ENCODE measurements at places on chromosomes 6 and 20.

DNA sequence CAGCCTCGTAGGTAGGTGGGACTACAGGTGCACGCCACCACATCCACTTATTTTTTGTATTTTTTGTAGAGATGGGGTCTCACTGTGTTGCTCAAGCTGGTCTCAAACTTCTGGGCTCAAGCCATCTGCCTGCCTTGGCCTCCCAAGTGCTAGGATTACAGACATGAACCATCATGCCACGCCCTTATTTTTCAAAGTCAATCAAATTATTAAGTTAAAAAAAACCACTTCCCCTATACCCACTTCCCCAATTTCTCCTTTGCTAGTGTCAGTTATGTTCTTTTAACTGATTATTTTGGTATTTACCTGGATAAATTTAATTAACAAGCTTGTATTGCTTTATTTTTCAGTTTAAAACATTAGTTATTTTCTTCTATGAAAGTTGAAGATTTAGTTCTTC lies 49.6 kb downstream of the RIOK1 start:
- DNase-seq = no peak

DNA sequence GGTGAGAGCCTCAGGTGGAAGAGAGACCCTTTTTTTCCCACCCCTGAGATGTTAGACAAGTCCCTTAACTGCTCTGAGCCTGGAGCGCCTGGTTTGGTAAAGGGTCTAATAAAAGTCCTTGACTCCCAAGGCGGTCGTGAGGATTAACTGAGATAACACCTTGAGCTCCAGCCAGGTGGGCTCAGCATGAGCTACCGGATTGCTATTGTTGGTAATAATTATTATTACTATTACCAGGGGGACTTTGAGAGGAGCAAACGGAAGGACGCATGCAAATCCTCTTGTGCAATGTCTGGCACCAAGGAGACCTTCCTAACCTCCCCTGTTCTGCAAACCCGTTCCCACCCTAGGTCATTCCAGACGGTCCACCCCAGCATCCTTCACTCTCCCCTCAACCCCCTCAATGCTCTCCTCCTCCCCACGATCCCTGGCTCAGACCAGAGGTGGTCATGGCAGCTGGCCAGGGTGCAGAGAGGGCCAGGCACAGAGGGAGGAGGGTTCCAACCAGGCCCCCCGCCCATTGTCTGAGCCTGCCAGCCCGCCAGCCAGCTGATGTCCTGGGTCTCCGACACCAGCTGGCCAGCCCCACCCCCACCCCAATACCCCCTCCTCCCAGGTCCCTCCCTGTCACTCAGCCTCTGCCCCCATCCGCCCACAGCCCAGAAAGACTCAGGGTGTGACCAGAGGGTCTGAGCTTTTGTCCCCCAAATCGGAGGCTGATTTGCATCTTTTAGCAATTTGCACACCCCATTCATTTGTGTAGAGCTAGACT lies 14.3 kb upstream of the CBFA2T2 start:
- no peak for DNase-seq

DNA sequence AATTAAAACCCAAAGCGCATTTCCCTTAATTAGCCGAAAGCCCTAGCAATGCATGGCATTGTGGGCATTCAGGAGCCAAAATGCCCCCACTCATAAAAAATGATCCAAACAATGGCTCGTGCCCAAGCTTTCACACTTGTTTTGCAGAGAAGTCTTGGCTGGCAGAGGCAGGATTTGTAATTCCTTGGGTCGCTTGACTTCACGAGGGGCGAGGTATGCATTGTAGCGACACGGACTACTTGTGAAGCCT lies 613 bp upstream of the SASH1 start:
- no peak for DNase-seq

DNA sequence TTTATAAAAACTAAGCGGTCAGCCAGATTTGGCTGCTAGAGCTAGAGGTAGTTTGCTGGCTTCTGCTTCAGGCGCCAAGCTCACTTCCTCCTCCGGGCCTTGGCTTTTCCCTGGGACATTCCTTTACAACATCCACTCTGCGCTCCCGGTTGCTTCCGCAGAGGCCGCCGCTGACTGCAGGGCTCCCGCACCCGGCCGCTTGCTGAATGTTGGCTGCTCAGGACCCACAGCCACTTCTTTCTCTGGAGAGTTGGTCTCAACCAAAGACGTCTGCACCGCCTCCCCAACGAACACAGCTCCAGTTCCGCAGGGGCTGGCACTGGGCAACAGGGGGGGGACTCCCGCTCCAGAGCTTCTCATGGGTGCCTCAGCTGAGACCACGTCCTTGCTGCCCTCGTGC lies 282.8 kb downstream of the TFAP2C start:
- DNase-seq = no peak

DNA sequence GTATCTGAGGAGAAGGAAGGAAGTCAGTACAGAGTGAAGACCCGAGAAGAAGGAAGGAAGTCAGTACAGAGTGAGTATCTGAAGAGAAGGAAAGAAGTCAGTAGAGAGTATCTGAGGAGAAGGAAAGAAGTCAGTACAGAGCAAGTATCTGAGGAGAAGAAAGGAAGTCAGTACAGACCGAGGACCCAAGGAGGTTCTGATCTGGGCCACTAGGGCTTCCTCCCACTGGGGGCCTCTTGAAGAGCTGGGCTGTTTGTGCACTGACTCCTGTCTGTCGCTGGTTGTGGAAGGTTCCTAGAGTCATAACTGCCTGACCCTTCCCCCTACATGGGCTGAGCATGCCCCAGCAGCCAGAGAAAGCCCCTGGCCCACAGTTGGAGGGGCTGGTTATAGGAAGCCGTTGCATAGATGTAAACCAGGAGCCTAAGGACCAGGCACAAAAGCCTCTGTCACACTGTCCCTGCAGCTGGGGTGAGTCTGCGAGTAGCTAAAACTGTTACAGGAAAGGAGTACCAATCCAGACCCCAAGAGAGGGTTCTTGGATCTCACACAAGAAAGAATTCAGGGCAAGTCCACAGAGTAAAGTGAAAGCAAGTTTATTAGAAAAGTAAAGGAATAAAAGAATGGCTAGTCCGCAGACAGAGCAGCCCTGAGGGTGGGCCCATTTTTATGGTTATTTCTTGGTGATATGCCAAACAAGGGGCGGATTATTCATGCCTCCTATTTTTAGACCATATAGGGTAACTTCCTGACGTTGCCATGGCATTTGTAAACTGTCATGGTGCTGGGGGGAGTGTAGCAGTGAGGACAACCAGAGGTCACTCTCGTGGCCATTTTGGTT lies 395.9 kb downstream of the PREX1 start:
- no peak for DNase-seq

- DNase-seq = no peak
These were observed 65.1 kb upstream of the STX16 start for GRCh38 chr20:58585753-58586540.

- DNase-seq = no peak
These were observed 168.9 kb upstream of the UST start for GRCh38 chr6:148577687-148578488.

DNA sequence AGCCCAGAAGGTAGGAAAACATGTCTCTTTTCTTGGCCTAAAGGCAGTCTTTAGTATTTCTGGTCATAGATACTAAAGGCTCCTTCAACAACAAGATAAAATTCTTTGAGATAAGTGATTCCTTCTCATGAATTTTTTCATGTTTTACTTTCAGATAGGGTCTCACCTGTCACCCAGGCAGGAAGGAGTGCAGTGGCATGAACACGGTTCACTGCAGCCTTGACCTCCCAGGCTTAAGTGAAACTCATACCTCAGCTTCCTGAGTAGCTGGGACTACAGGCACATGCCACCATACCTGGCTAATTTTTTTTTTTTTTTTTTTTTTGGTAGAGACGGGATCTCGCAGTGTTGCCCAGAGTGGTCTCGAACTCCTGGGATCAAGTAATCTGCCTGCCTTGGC lies 9.1 kb downstream of the PNLDC1 start:
- DNase-seq = no peak

GRCh38 chr6:168122011-168122410 lies 43.0 kb upstream of the FRMD1 start:
- DNase-seq = no peak

- DNase-seq = no peak
These were observed 157.6 kb downstream of the HIVEP2 start for GRCh38 chr6:142787422-142787821.

DNA sequence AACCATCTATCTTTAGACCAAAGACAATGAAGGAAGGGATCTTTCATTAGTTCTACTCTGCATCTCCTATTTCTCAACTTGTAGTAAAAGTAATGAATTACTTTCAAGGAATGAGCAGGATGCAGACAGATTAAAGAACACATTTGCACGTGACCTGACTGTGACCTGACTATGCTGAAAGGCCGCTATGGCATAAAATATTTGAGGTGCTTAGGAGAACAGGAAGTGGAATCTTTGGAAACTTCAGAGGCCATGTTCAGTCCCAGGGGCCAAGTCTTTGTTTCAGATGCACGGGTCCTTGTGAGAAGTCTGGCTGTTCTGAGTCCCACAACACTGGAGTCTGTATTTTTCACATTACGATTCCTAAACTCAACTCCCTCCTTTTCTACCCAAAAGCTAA lies 41.0 kb downstream of the NINL start:
- DNase-seq = no peak

All from NCI-H1694 (cell line).